T-helper 17 cell (primary cell): ENCODE measurements at places on chromosomes 2 and 18. TPM values are rescaled to one million over a fixed set of nuclear protein-coding genes. Genes with fewer than 3 reads are reported as not detected.

- H3K27ac ChIP-seq = peak within 1 kb of the TSS; percentile 88
- DNase-seq = no peak
- H3K27me3 ChIP-seq = peaks cover 15% of the 10 kb centered on the region
Measured at GRCh38 chr2:241858206-241859016, at the start of gene PDCD1. PDCD1 (minus strand) TSS chr2:241858894; CDS start chr2:241858838, 56 bp downstream.

DNA sequence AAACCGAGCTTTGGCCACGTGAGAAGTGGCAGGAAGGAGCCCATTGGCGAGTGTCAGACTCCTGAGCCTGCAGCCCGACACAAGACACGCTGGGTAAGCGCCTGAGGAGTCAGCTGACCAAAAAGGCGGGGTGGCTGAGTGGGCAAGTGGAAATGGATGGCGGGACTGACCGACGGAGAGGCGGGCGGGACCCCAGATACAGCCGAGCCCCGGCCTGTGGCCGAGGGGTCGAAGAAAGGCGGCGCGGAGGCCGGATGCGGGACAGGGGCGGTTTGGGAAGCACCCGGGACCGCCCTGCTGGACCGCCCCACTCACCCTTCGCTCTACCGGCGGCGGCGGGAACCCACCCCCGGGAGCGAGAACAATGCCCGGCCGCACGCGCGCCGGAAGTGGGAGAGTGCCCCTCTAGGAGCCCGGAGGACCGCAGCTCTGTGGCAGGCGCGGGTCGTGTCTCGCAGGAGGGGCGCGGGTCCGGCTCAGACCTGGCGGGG lies 22.8 kb downstream of the ZSCAN30 start:
- peaks cover 2% of the 10 kb centered on the region for H3K36me3 ChIP-seq
- H3K27me3 ChIP-seq = no peaks in the 10 kb centered on the region
- peak; percentile 44 for DNase-seq
- peak overlapping the region; percentile 94 for H3K4me3 ChIP-seq
- peak overlapping the region; percentile 93 for H3K27ac ChIP-seq

DNA sequence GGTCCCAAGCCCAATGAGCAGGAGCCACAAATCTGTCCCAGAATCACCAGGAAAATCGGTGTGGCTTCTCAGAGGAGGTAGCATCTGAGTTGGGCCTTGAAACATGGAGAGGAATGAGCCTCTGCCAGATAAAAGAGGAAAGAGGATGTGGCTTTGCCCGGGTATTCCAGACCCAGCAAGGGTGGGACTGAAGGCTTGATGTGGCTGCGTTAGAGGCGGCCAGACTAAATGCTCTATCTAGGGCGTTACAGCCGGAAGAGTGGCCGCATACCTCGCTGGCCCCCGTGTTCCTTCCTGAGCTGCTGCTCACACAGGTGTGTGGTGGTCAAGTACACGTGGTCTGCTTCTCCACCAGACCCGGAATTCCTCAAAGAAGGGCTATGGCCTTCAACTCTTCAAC lies 33.9 kb upstream of the POMC start:
- no peak for DNase-seq
- H3K27me3 ChIP-seq = no peaks in the 10 kb centered on the region
- peaks cover 7% of the 10 kb centered on the region for H3K4me1 ChIP-seq
- no peaks in the 10 kb centered on the region for H3K36me3 ChIP-seq
- peak overlapping the region; percentile 61 for H3K4me3 ChIP-seq

- H3K27me3 ChIP-seq = peaks cover 16% of the 10 kb centered on the region
- H3K4me3 ChIP-seq = no peak overlapping the region
- H3K4me1 ChIP-seq = no peaks in the 10 kb centered on the region
- H3K27ac ChIP-seq = no peak overlapping the region
- DNase-seq = no peak
- peaks cover 2% of the 10 kb centered on the region for H3K36me3 ChIP-seq
Measured at GRCh38 chr18:45275367-45276113, 339.7 kb upstream of the SLC14A2 start.

GRCh38 chr2:218623366-218623705 lies 15.6 kb downstream of the PLCD4 start:
- H3K4me3 ChIP-seq = no peak overlapping the region
- H3K36me3 ChIP-seq = no peaks in the 10 kb centered on the region
- no peak overlapping the region for H3K27ac ChIP-seq
- H3K4me1 ChIP-seq = peaks cover 6% of the 10 kb centered on the region
- H3K27me3 ChIP-seq = no peaks in the 10 kb centered on the region
- DNase-seq = no peak

The GNLY gene
- total RNA-seq = 9.9 TPM

The COL4A3 gene
- total RNA-seq = 0.23 TPM

The CMPK2 gene
- total RNA-seq = 5.3 TPM

The TGFA gene
- 3.8 TPM for total RNA-seq
